ENCODE measurements at places on chromosomes 7 and 10.

- no peak for DNase-seq
Measured at GRCh38 chr7:94003446-94004023, 620 bp downstream of the BET1 start.

DNA sequence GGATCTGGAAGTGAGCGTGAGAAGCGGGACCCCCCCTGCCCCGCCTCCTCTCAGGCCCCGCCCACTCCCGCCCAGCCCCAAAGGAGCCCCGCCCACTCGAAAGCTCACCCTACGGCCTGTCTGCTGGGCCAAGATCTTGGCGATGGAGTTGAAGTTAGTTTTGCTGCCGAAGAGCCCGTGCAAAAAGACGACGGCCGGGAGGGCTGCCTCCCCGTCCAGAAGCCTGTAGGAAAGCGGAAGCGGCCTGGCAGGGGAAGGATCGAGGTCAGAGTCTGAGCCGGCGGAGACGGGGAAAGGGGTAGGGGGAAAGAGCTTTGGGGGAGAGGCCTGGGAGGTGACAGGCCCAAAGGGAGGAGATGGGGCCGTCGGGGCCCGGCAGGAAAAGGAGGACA lies 386 bp downstream of the ABHD11 start:
- peak; percentile 70 for DNase-seq

GRCh38 chr10:129259128-129259815 lies 207.8 kb upstream of the MGMT start:
- no peak for DNase-seq

DNA sequence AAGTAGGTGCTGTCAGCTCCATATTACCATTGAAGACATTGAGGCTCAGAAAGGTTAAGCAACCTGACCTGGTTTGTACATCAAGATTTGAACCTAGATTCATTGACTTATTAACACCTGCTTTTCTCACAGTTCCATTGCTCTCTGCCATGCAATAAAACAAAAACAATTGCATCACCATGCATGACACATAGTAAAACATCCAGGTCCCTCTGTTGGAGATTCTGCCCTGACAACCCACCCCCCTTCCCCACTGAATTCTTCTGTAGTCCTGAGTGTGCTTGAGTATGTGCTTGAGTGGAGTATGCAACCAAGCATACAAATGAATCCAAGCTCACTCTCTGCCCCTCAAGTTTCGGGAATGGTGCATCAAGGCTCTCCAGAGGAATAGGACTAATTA lies 6.0 kb upstream of the LMBR1 start:
- DNase-seq, result no peak

GRCh38 chr7:149559711-149560110 lies 62.1 kb upstream of the ZNF746 start:
- DNase-seq, result no peak

- no peak for DNase-seq
Measured at GRCh38 chr7:156783864-156784263, 109.1 kb downstream of the LMBR1 start.

GRCh38 chr7:771234-772004 lies 44.3 kb upstream of the PRKAR1B start:
- no peak for DNase-seq

GRCh38 chr10:61971003-61971325 lies 69.5 kb downstream of the ARID5B start:
- no peak for DNase-seq

DNA sequence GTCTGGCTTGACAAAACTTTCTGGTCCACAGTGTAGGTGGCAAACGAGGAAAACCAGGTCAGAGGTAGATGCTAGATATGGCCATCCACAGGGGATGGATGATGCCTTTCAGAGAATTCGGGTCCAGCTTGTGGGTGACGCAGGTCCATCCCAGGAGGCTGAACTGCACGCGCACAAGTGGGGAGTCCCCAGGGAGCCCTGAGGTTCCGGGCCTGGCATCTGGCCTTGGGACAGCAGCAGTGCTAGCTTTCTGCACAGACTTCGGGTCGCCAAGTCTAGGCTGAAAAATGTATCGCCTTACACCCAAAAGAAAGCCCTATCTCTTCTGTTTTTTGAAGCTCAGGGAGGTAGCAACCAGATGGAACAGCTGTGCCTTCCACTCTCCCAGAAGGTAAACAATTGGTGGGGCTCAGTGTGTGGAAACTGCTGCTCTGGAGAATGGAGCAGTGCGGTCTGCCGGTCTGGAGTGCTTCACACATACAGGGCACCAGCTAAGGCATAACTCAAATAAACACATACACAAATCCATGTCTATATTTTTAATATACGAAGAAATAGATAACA lies 119.3 kb upstream of the ACBD5 start:
- DNase-seq, result no peak

All from stimulated activated CD4-positive, alpha-beta T cell treated with anti-CD3 and anti-CD28 coated beads, Interleukin-2, amount 100 ng/mL, for 24 hours (primary cell).